Left ventricle myocardium inferior (tissue), 1 donor: ENCODE measurements at places on chromosomes 2 and 18. TPM values are rescaled to one million over a fixed set of nuclear protein-coding genes. Genes with fewer than 3 reads are reported as not detected.
A peak's percentile ranks its signal among the peaks of the same experiment; 100 is the strongest.

The ELOA2 gene
- total RNA-seq = not detected

The MGAT4A gene
- total RNA-seq = 18.4 TPM

DNA sequence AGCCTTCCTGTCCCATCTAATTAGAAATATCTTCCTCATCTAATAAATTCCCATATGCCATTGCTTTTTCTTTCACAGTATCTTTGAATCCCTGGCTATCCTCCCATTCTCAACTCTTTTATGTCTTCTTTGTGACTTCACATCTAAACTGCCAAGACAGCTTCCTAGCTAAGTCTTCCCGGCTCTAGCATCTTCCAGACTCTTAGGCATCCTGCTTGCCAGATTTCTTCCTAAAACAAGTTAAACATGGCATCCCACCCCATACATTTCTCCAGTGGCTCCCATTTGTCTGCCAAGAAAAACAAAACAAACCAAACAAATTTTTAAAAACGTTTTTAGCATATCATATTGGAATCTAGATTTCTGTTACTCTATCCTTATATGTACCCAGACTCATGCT is 751.9 kb downstream of the MBD2 start:
- no peaks in the 10 kb centered on the region for H3K36me3 ChIP-seq
- DNase-seq = no peak
- H3K27me3 ChIP-seq = no peaks in the 10 kb centered on the region
- H3K4me3 ChIP-seq = no peak overlapping the region
- no peaks in the 10 kb centered on the region for H3K4me1 ChIP-seq

DNA sequence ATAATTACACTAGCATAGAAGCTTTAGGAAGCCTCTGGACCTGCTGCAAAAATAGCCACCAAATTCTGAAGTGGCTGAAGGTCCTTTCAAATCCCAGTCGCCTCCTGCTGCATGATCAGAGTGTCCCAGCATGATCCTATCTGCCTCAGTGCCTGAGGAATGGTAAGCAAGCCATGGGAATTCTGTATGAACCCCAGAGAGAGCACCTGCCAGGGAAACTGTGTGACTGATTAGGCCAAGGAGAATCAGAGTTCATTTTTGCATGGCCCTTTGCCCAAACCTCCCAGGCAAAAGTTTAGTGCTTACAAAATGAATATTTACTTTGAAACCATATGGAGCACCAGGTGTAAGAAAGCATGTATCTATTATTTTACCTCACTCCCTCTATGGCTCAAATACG is 221.4 kb downstream of the ARL4C start:
- H3K27me3 ChIP-seq = peaks cover 16% of the 10 kb centered on the region
- H3K4me3 ChIP-seq = no peak overlapping the region
- DNase-seq = no peak
- peaks cover 6% of the 10 kb centered on the region for H3K4me1 ChIP-seq
- no peaks in the 10 kb centered on the region for H3K36me3 ChIP-seq

The PLB1 gene
- 2.4 TPM for total RNA-seq

- peak; percentile 61 for DNase-seq
- H3K4me1 ChIP-seq = peaks cover 7% of the 10 kb centered on the region
- no peaks in the 10 kb centered on the region for H3K36me3 ChIP-seq
- no peak overlapping the region for H3K4me3 ChIP-seq
- no peaks in the 10 kb centered on the region for H3K27me3 ChIP-seq
- peak overlapping the region; percentile 55 for H3K27ac ChIP-seq
Observed at GRCh38 chr2:43210467-43211303, 15.7 kb downstream of the ZFP36L2 start.

The CNRIP1 gene
- 8.0 TPM for total RNA-seq

The CRYGC gene
- not detected for total RNA-seq

DNA sequence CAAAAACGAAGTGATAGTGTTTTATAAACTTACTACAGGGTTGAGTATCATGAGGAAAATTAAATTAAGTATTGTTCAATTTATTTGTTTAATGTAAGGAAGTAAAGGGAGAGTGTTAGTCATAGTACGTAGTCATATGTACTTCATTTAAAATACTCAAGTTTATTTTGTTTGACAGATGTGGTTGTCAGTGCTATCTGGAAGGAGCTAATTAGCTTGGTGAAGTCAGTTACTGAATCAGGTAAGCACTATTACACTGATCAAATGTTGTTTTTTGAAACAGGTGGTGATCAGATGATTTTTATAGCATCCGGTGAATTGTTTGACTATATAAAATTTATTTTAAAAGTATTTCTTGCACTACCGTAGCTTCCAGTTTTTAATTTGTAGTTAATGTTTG is 28.8 kb downstream of the RIF1 start:
- H3K27me3 ChIP-seq = no peaks in the 10 kb centered on the region
- no peak for DNase-seq
- peaks cover 94% of the 10 kb centered on the region for H3K36me3 ChIP-seq
